CD4-positive, alpha-beta T cell treated with Interleukin-4 for 4 hours (primary cell): ENCODE measurements at places on chromosomes 2 and 18.

DNA sequence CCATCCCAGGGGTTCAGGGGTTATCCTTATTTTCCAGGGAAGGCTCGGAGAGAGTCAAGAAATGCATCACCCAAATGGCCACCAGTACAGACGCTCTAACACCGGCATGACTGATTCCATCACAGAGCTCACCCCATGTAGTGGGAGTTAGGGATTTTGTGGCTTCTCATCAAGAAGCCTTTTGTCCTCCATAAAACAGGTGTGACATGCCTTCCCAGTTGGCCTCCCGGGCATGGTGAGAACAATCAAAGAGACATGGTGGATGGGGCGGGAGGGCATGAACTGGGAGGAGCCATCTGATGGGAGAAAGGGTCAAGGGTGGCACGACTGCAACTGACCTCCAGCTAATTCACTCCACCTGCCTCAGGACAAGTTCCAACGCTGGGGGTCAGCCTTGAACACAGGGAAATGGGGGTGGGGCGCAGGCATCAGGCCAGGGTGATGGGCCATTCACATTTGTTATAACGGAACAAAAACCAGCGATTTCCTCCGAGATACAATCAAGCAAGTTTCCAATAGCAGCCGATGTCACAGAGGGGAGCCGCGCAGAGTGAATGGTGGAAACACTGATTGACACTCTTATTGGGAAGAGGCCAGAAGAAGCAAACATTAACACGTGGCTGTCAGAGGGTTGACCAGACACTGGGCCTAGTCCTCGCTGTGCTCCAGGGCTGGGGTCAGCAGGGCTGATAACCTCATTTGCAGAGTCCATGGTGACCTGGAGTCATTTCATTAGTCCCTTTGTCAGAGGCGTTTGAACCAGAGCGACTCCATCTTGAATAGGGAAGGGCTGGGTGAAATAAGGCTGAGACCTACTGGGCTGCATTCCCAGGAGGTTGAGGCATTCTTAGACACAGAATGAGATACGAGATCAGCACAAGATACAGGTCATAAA lies 80.5 kb upstream of the HPCAL1 start:
- DNase-seq: no peak

DNA sequence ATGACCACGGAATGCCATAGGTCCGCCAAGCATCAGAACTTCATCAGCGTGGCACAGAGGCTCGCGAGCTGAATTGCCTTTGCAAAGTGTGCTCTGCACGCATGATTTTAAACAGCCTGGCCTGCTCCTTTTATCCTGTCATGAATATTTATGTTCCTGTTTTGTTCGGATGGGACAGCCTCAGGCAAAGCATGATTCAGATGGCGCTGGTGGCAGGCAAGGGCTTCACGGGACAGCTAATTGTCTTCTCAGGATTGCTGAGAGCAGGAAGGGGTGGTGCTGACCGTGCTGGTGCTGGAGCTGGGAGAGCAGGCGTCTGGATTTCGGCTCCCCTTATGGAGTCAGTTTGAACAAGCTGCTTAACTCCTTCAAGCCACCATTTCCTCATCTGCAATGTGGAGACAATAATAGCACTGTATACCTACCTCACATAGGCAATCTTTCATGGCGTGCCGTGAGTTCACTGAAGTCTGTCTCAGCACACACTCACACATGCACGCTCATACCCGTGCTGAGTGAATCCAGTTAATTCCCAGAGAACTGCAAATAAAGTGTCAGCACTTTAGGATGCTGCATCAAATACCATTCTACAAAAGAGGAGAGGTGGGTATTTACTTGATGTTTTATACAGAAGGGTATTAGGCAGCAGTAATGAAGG lies 79.7 kb upstream of the APCDD1 start:
- DNase-seq: no peak

GRCh38 chr2:237307474-237307873 lies 106.5 kb downstream of the COL6A3 start:
- DNase-seq: no peak

GRCh38 chr2:84280873-84281272 lies 178.2 kb downstream of the SUCLG1 start:
- no peak for DNase-seq

DNA sequence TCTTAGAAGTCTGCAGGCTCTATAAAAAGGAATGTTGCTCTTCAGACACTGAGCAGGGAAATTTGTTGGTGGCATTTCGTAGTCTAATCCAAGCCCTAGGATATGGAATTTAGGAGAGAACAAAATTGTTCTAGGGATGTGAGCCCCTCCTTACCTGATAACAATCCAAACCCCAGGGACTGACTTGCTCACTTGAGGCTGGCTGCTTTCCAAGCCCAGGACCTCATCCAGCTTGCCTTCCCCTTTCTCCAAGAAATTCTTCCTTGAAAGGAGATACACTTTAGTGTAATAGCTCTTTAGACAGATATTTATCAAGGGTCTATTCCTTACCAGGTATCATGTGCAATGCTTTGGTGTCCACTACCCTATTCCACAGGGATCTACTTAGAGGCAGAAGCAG lies 279.8 kb downstream of the C1D start:
- DNase-seq: no peak

DNA sequence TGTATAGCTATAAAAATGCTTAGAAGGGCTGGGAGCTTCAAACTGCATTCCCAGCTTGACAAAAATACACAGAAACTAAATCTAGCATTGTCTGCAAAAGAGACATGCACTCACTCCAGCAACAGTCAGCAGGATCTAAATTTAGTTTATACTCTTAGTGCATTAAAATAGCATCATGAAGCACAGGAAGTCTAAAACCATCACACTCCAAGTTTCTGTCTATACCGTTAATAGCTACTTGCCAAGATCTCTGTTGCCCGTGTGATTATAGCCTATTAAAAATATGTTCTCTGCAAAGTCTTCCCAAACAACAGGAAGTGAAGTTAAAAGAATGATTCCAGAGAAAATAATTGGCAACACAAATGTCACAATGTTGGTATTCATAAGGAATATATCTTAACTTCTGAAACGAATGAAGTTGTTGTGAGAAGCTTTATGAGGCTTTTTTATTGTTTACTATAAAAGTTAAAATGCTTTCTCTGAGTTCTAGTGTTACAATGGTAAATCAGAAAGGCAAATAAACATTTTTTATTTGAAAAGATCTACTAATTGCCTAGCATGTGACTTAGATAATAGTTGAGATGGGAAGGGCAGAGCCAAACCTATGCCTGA lies 184.2 kb downstream of the ZNF385B start:
- no peak for DNase-seq

- DNase-seq: no peak
These were observed 25.9 kb upstream of the IMPA2 start for GRCh38 chr18:11955239-11956029.

DNA sequence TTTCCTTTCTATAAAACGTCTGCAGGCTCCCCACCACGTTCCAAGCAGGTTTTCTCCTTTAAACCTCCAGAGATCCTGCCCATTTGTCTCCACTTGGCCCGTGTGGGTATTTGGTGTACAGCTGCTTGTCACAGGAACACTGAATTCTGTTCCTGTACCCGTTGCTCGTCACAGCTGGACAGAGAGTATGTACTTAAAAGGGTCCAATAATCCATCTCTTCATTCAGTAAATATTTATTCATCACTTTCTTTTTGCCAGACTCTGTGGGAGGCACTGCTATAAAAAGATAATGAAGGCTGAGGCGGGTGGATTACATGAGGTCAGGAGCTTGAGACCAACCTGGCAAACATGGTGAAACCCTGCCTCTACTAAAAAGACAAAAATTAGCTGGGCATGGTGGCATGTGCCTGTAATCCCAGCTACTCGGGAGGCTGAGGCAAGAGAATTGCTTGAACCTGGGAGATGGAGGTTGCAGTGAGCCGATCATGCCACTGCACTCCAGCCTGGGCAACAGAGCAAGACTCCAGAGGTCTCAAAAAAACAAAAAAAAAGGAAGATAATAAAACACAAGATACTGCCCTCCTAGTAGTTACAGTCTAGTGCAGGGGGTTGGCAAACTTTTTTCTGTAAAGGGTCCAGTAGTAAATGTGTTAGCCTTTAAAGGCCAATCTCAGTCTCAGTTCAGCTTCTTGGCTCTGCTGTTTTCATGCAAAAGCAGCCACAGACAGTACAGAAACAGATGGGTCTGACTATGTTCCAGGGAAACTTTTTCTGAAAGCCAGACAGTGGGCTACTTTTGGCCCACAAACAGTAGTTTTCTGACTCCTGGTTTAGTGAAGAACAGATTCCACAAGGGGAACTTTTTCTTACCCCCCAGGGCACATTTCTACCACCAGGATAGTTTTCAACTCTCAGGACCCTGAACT lies 309.9 kb upstream of the RAB12 start:
- no peak for DNase-seq

DNA sequence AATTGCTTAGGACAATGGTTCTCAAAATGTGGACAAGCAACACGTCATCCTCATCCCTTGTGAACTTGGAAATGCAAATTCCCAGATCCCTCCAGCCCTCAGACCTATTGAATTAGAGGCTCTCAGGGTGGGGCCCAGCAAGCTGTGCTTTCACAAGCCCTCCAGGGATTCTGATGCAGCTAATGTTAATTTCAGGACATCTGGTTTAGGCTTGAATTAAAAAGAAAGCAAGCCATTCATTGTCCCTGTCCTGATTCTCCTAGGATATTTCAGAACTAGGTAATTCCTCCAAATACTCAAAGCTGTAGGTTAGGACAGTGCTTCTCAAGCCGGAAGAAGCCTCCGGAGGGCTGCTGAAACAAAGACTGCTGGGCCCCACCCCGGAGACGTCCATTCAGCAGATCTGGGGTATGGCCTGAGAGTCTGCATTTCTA lies 26.0 kb upstream of the GLI2 start:
- no peak for DNase-seq

DNA sequence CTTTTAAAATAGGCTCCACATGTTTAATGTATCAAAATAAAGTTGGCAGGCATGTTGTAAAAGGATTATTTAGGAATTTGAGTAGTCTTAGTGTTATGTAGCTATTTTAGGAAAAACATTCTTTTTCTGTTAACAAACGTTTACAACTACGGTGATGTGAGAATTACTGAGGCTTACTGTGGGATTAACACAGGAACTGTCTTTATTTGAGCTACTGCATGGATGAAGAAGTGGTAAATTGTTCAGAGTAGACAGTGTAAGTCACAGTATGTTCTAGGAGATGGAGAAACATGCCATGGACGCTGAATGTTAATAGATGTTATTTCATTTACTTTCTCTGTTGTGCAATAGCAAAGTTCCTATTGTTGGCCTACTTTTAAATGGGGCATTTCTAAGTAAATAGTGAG lies 1.6 kb downstream of the PPM1B start:
- no peak for DNase-seq

GRCh38 chr18:11020161-11020853 lies 129.1 kb downstream of the PIEZO2 start:
- DNase-seq: no peak

GRCh38 chr2:236574424-236575145 lies 5.0 kb downstream of the ACKR3 start:
- DNase-seq: no peak

DNA sequence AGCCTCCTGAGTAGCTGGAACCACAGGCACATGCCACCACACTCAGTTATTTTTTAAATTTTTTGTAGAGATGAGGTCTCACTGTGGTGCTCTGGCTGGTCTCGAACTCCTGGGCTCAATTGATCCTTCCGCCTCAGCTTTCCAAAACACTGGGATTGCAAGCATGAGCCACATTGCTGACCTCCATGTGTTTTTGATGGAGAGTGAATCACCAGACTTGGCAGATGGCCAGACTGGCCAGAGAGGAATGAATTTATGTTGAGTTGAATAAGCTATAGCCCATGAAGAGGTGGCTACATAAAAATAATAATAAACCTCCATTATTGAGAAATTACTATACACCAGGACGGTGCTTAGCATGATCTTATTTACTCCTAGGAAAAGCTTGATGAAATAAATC lies 91.5 kb downstream of the MREG start:
- DNase-seq: no peak
